Fibroblast of pulmonary artery (primary cell): ENCODE measurements at places on chromosomes 12 and 14.

DNA sequence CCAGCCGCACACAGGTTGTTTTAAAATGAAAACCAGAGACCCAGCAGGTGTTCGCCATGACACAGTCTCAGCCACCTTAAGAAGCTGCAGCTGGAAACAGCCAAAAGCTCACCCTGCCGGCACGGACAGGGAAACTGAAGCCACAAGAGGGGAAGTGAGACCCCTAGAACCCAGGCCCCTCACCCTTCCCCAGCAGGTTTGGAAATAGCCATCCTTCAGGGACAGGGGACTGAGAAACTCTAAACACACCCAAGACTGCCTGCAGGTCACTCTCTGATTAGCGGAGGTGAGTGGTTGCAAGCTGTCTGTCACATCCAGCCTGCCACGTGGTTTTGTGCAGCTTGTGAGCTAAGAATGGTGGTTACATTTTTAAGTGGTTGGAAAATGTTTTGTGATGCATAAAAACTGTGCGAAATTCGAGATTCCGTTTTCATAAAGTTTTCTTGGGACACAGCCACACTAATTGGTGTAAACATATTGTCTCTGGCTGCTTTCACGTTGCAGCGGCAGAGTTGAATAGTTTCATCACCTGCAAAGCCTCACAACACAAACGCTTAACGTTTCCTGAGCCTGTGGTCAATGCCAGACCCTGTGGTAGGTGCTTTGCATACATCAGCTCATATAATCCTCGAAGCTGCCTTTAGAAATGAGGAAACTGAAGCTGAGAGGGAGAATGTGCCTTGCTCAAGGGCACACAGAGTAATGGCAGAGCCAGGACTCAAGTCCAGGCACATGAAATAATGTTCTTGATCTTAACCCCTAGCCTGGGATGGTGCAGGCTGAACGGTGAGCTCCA lies 1.7 kb upstream of the SELPLG start:
- DNase-seq: no peak

DNA sequence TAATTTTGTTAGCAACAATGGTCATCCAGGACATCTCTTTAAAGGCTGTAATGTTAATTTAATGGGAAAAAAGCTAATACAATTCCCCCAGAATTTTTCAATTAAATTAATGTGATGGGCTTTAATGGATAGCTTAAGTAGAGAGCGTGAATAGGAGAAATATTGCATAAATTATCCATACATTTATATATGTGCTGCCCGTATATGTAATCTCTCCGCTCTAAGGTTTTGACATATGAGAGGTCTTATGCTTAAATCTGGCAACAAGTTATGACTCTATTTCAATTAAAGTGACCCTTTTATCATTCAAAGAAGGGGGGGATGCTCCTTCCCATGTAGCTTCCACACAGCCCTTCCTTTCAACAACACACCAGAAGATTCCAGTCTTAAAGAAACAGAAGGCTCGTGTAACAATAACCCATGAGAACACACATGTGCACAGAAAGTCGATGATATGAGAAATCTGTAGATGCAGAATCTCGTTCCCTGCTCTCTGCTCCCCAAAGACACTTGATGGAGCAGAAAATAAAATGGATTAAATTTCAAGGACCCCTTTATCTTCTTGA lies 24.0 kb downstream of the MAP1LC3B2 start:
- DNase-seq: no peak

DNA sequence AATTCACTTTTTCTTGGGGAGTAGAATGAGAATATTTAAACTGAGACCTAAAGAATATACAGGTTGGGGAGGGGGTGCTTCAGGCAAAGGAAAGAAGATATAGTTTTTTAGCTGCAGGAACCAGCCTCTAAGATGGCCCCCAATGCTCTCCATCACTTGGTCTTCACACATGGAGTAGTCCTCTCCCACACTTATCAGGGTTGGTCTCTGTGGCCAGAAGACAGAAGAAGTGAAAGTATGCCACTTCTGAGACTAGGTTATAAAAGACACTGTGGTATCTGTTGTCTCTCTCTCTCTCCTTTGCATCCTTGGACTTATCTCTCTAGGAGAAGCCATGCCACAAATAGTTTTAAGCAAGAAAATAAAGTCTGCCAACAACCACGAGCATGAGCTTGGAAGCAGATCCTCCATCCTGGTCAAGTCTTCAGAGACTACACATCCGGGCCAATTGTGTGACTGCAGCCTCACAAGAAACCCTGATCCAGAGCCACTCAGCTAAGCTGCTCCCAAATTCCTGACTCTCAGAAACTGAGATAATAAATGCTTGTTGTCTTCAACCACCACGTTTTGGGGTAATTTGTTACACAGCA lies 18.0 kb downstream of the PUS7L start:
- peak; percentile 6 for DNase-seq

GRCh38 chr14:104298458-104298857 lies 160.1 kb downstream of the KIF26A start:
- DNase-seq: no peak

- DNase-seq: no peak
These were observed 1035.5 kb downstream of the FSCB start for GRCh38 chr14:43471595-43471994.

DNA sequence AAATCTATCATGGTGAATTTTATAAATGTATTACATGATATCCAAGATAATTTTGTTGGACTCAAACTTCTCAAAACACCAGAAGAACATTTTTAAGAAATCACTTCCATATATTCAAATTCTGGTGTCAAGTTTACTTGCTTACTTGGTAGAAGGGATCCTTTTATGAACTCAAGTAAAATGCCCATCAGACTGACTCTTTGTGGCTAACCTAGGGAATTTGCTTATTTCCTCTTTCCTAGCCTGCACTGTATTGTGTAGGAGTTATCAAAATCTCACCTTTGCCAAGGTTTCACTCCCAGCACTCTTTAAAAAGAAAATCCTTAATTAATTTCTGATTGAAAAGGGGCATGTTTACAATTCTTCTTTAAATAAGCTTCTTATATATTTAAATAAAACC lies 196.5 kb downstream of the DUSP6 start:
- no peak for DNase-seq

GRCh38 chr14:74579447-74580274 lies 32.4 kb downstream of the LTBP2 start:
- DNase-seq: peak; percentile 94

DNA sequence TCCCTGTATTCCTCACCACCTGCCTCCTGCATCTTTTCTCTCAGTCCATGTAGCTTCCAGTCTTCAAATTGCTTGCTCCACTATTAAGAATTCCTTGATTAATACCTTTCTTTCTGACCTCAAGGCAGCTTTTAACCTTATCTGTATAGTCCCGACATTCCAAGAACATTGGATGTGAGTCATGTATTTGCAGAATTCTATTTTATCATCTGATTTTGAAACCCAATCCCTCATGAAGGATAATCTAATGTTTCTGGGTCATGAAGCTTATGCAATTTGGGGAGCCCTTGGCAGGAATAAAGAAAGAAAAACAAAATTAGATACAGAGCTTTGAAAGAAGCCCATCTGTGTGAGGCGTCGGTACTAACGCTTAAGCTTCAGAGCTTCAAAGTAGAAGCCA lies 63.4 kb upstream of the CCND2 start:
- no peak for DNase-seq

DNA sequence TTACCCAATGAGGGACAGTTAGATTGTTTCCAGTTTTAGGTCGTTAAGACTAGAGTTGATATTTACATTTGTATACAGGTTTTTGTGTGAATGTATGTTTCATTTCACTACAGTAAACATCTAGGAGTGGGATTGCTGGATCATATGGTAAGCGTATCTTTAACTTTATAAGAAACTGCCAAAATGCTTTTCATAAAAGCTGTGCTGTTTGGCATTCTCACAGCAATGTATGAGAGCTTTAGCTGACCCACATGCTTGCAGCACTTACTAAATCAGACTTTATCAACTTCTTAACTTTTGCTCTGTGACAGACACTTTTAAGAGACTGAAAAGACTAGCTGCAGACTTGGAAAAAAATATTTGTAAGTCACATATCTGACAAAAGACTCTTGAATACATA lies 262.5 kb upstream of the PELI2 start:
- DNase-seq: no peak

GRCh38 chr12:51631591-51631990 lies 40.6 kb downstream of the SCN8A start:
- DNase-seq: peak; percentile 29

DNA sequence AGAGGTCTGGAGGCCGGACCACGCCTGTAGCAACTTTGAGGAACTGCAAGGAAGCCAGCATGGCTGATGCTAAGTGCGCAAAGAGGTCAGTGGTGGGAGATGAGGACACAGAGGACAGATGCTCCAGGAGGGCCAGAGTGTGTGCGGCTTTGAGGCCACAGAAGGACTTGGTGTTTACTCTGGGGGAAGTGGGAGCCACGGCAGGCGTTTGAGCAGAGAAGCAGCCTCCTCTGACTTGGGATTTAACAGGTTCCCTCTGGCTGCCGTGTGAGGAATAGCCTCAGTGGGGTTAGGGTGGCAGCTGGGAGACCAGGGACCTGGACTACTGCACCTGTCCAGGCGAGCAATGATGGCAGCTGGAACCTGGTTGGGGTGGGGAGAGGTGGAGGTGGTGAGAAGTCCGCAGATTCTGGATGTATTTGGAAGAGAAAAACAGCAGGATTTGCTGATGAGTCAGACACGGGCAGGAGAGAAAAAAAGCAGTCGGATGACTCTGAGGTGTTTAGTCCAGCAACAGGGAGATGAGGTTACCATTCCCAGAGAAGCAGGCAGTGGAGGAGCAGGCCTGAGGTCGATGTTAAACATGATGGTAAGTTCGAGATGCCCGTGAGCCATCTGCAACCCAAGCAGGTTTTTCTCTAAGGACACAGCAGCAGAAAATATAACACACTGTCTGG lies 143.5 kb downstream of the SCARB1 start:
- peak; percentile 76 for DNase-seq

- no peak for DNase-seq
These were observed 2.4 kb downstream of the BTG1 start for GRCh38 chr12:92143258-92143657.

DNA sequence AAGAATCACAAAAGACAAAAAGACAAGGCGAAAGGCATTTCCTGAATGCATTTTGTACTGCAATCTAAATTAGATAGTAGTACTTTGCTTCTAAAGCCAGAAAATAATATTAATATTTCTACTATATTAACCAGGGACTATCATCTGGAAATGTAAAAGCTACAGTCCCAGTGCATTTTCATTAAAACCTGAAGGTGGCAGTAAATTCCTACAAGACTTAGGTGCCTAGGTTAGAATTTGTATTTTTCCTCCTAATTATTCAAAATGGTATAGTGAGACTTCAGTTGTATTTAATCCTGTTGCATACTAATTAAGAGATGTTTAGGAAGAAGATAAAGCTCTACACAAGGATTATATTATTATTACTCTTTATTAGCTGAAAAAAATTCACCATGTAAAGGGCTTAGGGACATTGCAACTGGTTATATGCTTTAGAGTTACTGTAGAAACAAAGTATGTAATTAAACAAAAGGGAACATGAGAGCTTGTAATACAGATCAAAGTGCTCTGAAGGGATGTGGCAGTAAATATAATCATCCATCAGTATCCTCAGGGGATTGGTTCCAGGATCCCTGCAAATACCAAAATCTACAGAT lies 53.6 kb downstream of the BRMS1L start:
- DNase-seq: peak; percentile 44

GRCh38 chr12:6363330-6364043 lies 11.9 kb downstream of the SCNN1A start:
- DNase-seq: peak; percentile 64

DNA sequence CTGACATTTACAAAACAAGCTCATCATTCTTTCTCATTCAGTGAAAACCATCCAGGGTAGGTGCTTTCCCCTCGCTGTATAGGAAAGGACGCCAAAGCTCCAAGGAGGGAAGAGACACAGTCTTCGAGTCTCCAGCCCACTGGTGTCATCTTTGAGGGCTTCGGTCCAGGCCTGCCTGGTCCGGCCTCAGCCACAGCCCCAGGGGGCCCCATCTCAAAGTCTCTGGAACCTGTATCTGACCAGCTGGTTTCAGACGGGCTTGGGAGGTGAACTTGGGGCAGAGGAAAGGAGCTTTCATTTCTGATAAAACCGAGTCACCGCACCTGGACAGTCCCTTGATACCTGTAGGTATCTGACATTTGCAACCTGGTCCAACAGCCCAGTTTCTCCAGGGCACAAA lies 229.5 kb upstream of the RTL1 start:
- DNase-seq: no peak

- no peak for DNase-seq
These were observed 704 bp downstream of the SDR39U1 start for GRCh38 chr14:24441904-24442239.

DNA sequence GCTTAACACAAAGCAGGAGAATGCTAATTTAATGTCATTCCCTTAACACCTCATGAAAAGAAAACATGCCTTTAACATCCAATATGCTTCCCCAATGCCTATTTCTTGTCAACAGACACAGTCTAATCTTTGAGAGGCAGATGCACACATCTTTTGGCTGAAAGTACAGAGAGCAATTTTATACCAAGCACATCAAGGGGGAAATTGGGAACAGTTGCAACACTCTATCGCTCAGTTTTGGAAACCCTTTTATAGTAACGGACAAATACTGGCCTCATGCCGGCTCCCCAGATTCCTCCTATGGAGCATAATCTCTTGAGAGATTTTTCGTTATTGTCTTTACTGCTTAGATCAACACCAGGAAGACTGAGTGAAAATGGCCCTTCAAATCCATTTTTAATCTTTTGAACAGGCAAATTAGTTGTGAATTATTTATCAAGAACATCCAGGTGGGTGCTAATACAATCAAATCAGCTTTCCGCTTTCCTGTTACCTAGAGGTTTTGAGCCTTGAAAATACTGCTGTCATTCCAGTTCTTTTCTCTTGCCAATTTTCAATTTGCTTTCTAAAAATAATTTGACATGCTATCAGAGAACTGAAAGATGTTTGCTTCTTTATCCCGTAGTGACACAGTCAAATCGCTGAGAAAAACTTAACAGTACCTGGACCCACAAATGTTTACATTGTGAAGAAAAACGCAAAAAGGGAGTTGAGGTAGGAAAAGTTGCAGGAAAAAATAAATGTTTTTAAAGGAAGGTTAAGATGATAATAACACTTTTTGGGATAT lies 60.7 kb upstream of the CAND1 start:
- no peak for DNase-seq

DNA sequence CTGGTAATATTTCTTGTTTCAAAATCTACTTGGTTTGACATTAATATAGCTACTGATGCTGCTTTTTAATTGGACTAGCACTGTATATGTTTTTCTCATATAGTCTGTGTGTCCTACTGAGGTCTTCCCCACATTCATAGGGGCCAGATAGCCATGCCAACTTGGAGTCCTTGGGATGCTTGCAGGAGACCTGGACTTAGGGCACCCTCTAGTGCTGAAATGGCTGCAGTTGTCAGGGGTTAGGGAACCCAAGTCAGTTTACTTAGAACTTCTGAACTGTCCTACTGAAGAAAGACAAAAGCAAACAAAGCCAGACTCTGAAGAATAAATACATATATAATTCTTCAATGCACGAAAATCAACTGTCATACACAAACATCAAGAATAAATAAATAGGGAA lies 279.9 kb upstream of the SYT1 start:
- DNase-seq: peak; percentile 29

DNA sequence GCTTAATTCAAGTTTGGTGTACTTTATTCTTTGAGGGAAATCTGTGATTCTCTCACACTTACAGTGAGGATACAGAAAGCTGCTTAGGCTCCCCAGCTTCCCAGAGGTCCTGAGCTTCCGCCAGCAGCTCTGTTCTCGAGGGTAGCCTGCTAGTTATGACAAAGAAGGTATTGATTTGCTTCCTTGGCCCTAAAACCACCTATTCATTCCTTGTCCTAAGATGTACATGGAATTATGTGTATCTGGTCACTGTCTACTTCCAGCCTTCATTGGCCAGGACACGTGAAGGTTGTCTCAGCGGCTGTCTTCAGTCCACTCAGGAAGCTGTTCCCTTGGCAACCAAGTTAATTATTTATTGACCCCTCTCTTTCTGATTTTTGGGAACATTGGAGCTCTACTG lies 55.7 kb downstream of the GALNT8 start:
- no peak for DNase-seq
